ENCODE measurements at places on chromosomes 3 and 15. TPM values are rescaled to one million over a fixed set of nuclear protein-coding genes. Genes with fewer than 3 reads are reported as not detected.

DNA sequence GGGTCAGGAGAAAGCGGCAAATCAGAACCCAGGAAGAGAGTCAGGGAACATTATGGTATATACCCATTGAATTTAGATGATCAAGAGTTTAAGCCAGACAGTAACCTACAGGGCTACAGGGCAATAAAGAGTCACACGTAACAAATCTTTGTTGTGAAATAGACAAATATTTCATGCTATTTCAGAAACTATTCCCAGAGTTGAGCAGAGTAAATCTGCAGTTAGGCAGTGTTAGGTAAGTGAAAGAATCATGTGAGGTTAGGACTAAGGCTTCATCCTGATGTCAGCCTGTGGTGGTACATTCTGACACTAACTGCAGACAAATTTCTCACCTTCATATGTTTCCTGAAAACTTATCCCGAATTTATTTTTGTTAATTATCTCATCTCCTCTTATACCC lies 153.0 kb downstream of the UBE2E2 start:
- no peak for DNase-seq

DNA sequence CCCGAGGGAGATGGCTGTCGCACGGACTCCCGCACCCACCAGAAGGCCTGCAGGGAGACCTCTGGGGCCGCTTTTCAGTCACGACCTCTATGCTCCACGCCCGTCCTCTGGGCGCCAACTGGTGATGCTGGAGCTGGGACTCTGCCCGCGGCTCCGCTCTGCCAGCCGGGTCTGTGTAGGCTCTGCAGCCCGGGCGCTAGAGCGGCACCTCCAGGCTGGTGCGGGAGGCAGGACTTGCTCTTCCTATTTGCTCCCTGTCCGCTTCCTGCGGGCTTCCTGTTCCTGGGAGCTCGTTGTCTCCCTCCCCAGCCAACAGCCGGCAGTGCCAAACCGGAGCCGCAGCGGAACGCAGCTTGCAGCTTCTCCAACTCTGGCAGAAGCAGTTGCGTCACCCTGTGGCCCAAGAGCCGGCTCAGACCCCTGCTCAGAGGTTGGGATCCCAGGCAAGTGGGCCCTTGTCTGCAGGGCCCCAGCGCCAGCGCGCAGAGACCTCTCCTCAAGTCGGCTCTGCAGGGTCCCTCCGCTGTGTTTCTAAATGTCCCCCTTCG lies 285.9 kb downstream of the XXYLT1 start:
- DNase-seq: no peak

DNA sequence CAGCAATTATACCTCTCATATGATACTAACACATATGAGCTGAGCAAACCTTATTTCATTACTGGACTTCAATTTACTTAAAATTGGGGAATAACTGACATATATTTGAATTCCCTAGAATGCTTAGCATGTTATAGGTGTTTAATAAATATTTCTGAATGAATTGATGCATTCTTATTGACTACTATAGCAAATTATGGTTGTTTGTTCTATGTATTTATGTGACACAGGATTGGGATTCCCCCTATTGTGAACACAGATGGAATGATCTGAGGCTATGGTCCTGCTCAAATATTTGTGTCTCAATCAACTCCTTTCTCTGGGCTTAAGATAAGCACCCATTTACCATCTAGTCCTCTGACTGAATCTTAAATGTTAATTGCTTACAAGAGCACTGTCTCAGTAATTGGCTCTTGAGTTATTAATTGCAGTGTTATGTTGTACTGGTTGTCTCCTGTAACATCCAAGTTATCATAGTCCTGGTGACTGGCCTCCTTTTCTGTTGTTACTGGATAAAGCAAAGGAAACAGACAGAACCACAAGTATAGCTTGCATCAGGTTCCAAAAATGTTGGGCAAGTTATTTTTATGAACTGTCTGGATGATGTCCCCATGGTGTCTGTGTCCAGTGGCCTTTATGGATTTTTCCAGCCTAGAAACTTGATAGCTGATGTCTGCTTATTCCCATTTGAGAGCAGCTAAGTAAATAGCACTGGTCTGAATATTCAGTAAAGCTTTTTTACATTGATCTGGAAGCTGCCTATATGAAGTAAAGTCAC lies 2.3 kb upstream of the UACA start:
- no peak for DNase-seq

Gene TP63
- total RNA-seq: not detected

GRCh38 chr15:55247311-55247710 lies 42.3 kb downstream of the RAB27A start:
- DNase-seq: no peak

GRCh38 chr15:41230650-41231421 lies at the start of the genes CHP1 and EXD1:
Gene CHP1 (plus strand): TSS chr15:41231268. CDS start chr15:41231383, 115 bp downstream.
Gene EXD1 (minus strand): TSS chr15:41230757. CDS start chr15:41226575, 4,182 bp downstream.
- DNase-seq: peak; percentile 93

Gene EFCC1
- total RNA-seq: 0.25 TPM

Gene CTXND1
- not detected for total RNA-seq

GRCh38 chr15:27973886-27974285 lies 125.2 kb downstream of the OCA2 start:
- DNase-seq: no peak
